SJSA1 (cell line): ENCODE measurements at places on chromosomes 3 and 15. TPM values are rescaled to one million over a fixed set of nuclear protein-coding genes. Genes with fewer than 3 reads are reported as not detected.

GRCh38 chr15:32886459-32886858, 168.7 kb downstream of the GREM1 start:
- no peak for DNase-seq

- DNase-seq: no peak
These were observed 45.7 kb downstream of the TPRA1 start for GRCh38 chr3:127544803-127545201.

DNA sequence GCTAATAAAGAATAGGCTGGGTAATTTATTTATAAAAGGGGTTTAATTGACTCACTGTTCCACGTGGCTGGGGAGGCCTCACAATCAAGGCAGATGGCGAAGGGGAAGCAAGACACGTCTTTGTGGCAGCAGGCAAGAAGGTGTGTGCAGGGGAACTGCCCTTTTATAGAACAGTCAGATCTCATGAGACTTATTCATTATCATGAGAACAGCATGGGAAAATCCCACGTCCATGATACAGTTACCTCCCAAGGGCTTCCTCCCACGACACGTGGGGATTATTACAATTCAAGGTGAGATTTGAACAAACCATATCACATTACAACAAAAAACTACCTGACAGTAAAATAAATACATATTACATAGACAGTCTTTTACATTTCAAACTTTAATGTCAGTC, 414.9 kb downstream of the NAALADL2 start:
- no peak for DNase-seq

- DNase-seq: no peak
These were observed 63.7 kb downstream of the CHD2 start for GRCh38 chr15:92963794-92964193.

DNA sequence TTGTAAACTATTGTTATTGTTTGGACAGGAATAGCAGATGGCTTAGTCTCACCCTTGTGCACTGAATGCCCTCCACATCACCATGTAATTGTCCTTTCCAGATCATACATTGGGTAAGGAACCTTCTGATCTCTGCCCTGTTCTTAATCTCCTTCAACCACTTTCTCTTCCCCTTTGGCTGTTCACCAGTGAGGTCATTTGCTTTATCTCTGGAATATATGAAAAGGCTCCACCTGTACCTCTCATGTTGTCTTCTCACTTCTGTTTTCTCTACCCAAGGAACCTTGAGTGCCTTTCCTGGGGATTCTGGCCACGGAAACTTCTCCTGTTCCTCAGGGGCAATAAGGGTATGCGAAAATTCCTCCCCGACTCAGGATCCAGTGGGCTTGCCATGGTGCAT, 28.5 kb downstream of the MCTP2 start:
- DNase-seq: no peak

GRCh38 chr3:90145094-90145860, 1037.9 kb downstream of the EPHA3 start:
- DNase-seq: no peak

Gene LIPC
- total RNA-seq: 1.1 and 2.2 TPM in 2 replicates

- no peak for DNase-seq
These were observed 21.1 kb upstream of the TNK2 start for GRCh38 chr3:195929452-195929851.

DNA sequence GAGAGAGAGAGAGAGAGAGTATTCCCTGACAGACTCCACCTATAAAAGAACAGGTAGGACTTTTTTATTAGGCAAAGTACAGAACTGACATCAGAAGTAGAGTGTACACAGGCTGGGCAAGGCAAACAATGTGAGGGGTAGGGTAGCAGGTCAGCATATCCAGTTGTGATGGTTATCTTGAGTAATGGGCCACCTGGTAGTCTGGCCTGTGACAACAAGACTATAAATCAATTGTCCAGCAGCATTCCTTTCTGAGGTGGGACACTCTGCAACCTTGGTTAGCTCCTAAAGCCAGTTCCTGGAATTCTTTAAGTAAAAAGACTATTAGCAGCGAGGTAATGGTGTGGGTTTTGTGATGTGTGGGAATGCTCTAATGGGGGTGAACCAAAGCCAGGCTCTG, 14.9 kb upstream of the TMCC1 start:
- DNase-seq: no peak

DNA sequence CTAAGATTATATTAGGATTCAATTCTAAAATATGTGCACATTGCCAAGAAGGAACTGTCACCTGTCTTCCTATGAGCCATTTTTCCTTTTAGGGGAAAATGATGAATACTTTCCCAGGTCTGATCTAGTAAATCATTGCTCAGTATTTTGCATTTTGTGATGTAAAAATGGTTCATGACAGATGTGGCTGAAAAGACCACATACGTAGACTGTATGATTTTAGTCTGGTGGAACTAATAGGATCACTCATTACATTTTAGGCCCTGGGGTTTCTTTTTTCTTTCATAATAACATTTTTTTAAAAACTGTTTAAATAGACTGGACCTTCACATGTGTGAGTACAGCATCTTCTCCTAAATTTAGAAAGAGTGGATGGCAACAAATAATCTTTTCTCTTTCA, 201.7 kb upstream of the MLF1 start:
- DNase-seq: no peak

DNA sequence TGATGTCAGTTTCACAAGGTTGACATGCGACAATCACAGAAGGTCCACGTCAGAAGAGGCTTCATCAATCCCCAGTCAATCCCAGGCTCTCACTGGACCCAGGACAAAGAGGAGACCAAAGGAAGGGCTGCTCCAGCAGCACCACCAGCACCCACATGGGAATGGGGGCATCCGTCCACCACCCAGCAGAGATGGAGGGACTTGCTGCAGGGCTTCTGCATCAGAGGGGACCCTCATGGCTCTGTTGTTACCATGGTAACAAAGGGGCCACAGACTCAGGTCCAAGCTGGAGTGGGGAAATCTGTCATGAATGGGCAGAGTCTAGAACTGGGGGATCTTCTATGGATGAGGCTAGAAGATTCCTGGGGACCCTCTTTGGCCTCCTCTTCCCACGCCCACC, 13.1 kb downstream of the PLA2G4F start:
- no peak for DNase-seq

- no peak for DNase-seq
These were observed 255.1 kb upstream of the STT3B start for GRCh38 chr3:31277582-31277981.

GRCh38 chr3:36489679-36490425, 109.5 kb downstream of the STAC start:
- DNase-seq: no peak

DNA sequence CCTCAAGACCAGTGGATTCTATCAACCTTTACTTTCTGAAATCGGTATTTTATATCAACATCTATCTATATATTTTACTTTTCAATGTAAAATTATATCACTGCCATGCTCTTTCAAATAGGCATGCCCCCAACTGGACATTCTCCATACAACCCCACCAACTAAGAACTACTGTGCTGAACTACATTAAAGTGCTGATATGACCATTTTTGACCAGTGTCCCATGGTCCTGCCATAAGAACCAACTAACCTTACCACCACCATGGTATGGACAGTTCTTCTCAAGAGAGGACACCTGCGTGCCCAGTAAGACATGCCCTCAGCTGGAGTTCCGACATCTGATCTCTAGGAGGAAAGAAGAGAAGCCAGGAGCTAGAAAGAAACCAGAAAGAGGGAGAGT, 15.6 kb downstream of the POMGNT2 start:
- no peak for DNase-seq

DNA sequence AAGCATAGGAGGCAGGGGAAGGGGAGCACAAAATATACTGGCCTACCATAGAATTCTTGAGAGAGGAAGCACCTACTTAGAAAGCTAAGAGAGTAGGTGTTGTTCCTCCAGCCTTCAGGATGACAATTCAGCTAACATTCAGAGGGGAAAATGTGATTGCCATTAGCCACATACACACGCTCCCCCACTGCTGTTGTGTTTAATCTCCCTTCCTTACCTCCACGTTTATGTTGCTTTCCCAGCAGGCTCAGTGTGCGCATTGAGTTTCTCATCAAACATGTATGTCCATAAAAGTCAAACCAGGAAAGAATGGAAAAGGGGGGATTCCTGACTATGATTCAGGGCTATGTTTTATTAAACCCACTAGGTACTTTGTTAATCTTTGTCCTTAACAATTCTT, 145.2 kb upstream of the CHRM5 start:
- DNase-seq: no peak

Gene PRSS50
- total RNA-seq: not detected in 2 replicates

- DNase-seq: no peak
These were observed 272.9 kb downstream of the FEZF2 start for GRCh38 chr3:62100282-62100989.

DNA sequence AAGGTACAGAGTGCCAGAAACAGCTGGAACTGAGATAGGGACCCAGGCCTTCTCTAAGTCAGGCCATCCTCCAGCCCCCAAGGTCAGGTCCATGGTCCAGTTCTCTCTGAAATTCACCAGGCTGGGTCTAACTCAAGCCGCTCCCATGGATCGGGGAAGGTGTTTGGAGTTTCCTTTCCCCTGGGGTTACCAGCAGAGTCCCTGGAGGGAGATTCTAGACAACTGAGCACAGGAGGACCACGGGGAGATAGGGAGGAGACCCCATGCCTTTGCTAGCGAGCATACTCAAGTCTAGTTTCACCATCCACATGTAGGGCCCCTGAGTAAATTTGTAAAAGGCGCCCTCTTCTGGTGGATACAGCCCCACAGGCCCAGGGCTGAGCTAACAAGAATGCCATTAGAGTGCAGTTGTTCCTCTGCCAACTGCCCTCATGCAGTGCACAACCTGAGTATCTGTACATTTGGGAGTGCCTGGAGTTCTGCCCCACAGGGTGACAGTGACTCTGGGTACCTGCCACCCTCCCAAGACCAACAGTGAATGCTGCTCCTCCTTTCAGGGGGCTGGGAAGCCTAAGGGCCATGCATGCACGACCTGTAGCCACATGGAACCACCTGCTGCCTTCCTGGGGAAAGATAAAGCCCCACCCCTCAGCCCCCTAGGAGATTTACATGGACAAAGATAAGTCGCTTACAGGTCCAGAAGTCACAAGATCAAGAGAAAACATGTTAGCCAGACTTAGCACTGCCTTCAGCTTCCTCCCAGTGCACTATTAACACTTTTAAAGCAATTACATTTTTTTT, 89.0 kb downstream of the IQSEC1 start:
- DNase-seq: no peak

DNA sequence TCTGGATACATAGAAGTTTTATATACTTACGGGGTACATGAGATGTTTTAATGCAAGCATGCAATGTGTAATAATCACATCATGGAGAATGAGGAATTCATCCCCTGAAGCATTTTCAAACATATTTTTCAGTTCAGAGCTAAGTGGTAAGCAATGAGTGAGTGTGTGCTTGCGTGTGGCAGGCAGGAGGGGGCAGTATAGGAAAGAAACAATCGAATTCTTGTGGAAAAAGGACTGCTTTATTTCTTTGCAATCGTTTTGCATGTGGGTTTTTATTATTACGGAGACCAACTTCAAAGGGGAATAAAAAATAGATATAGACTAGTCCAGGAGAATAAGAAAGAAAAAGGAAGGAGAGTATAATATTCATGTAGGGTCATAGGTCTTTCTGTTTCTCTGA, 271.6 kb downstream of the CHL1 start:
- DNase-seq: no peak

Gene RPP25
- 1.4 and 1.9 TPM in 2 replicates for total RNA-seq

DNA sequence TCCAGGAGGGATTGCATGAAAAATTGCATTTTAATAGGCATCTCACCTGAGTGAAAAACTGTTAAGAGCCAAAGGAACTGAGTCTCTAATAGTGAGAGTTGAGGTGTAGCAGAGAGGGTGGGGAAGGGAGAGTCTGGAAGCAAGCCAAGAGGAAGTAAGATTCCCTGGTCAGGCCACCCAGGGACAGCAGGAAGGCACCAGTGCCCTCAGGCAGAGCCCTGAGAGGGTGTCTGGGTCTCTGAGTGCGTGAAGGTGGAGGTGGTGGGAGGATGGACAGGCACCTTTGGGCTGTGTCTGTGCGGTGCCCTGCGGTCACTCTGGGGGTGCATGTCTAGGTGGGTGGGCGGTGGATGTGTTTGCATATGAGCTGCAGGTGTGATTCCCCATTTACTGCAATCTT, 300.4 kb upstream of the ROPN1 start:
- no peak for DNase-seq

- no peak for DNase-seq
These were observed 107.1 kb downstream of the DGKG start for GRCh38 chr3:186254676-186255650.

Gene SMCO1
- not detected in 2 replicates for total RNA-seq

- no peak for DNase-seq
These were observed 31.0 kb upstream of the ZCWPW2 start for GRCh38 chr3:28317438-28318022.

- DNase-seq: no peak
These were observed 28.8 kb downstream of the NUP210 start for GRCh38 chr3:13391308-13391707.

GRCh38 chr3:100725935-100726513, 16.7 kb downstream of the TFG start:
- no peak for DNase-seq

- no peak for DNase-seq
These were observed 21.6 kb downstream of the SHOX2 start for GRCh38 chr3:158084651-158085050.

DNA sequence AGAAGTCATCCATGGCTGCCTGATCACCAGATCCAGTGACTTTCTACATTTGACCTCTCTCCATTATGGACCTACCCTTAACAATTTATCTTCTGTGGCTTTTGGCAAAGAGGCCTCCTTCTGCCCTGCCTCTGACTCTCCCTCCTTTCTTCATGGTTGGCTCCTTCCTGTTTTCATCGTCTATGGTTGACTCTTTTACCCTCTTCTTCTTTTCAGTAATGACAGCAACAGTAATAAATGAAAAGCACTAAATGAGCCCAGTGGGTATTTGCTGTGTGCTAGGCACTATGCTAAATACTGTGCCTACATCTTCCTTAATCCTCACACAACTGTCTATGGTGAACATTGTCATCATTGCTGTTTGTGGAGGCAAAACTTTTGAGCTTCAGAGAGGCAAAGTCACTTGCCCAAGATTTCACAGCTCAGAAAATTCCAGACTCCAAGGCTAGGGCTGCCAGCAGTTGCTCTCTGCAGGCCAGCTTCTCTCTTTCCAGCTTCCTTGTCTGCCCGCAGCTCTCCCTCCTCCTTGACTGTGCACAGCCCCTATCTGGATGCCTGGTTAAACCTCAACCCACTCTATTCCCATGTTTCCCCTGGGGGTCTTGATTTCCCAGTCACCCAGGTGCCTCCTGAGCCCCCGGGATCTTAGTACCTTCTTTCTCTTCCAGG, 24.6 kb downstream of the ITPR1 start:
- DNase-seq: no peak

GRCh38 chr3:107988460-107989175, 102.2 kb downstream of the CD47 start:
- peak; percentile 54 for DNase-seq

Gene ST8SIA2
- 3.9 and 5.7 TPM in 2 replicates for total RNA-seq

- DNase-seq: no peak
These were observed 4.4 kb downstream of the DALRD3 start for GRCh38 chr3:49013738-49014660.

- DNase-seq: no peak
These were observed 401.9 kb upstream of the ROBO2 start for GRCh38 chr3:76638006-76638405.

Gene XIRP1
- total RNA-seq: 0.69 and 1.9 TPM in 2 replicates

DNA sequence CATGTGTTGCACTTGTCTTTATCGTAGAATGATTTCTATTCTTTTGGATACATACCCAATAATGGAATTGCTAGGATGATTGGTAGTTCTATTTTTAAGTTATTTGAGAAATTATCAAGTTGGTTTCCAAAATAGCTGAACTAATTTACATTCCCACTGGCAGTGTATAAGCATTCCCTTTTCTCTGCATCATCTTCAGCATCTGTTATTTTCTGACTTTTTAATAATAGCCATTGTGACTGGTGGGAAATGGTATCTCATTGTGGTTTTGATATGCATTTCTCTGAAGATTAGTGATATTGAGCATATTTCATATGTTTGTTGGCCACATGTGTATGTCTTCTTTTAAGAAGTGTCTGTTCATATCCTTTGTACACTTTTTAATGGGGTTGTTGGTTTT, 81.7 kb upstream of the NUDT16 start:
- DNase-seq: no peak
